ENCODE measurements at places on chromosomes 6 and 20.
A peak's percentile ranks its signal among the peaks of the same experiment; 100 is the strongest.

DNA sequence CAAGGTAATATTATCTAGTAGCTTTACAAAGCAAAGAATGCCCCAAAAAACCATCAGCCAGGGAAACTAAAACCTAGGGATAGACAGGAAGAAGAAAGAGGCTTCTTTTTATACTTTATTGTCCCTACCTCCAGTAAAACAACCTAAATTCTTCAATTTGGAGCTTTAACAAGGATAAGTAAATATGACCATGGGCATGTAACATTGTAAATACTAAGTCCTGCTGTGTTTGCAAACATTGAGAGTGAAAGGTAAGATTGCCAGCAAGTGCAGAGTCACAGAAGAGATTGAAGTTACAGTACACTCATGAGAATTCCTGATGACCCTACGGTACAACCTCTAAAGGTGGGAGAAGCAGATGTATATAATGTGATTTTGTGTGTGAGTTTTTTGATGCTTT is 117.2 kb downstream of the FOXO3 start:
- H3K36me3 ChIP-seq = no peaks in the 10 kb centered on the region
- no peak overlapping the region for H3K4me3 ChIP-seq
- H3K4me1 ChIP-seq = peaks cover 61% of the 10 kb centered on the region
- DNase-seq = no peak

GRCh38 chr6:163083141-163083540 is 331.4 kb upstream of the QKI start:
- no peaks in the 10 kb centered on the region for H3K27me3 ChIP-seq
- H3K4me1 ChIP-seq = no peaks in the 10 kb centered on the region
- H3K4me3 ChIP-seq = no peak overlapping the region
- DNase-seq = no peak

GRCh38 chr20:35207950-35208611 is 18.4 kb upstream of the MMP24 start:
- no peak overlapping the region for H3K4me3 ChIP-seq
- H3K4me1 ChIP-seq = peaks cover 15% of the 10 kb centered on the region
- no peaks in the 10 kb centered on the region for H3K36me3 ChIP-seq
- DNase-seq = peak; percentile 82

DNA sequence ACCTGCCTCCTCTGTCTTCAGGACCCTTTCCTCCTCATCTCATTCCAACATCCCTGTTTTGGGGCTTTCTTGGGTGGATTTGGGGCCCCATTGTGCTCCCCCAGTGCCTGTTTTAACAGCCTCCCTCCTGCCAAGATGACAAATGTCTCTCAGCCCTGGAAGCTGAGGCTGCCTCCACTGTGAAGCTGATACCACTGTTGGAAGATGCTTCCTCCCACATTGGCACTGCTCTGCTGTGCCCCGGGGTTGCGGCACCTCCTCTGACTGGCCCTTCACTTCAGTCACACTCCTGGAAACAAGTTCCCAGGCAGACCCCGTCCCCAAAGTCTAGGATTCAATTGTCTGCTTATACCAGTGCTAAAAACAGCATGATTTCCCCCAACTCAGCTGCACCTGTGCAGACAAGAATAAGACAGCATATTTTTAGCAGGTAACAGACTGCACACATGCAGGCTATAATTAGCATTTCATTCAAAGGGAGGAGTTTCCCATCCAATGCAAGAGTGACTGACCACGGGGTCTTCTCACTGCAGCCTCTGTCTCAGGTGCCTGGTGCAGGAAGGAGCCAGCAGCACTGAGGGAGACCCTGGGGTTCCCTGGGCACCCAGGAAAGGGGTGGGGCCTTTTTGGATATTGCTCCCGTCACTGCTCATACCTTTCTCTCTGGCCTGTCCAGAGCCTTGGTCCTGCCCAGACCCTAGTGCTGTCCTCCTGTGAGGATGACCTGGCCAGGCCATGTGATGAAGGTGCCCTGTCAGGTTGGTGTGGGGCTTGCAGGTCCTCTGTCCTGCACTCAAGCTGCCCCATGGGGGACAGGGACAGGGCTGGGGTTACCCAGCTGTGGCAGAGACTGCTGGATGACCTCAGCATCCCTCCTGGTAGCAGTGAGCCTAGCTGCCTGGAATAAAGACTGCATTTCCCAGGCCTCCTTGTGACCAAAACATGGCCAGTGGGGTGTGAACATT is 31.5 kb upstream of the SULF2 start:
- no peaks in the 10 kb centered on the region for H3K36me3 ChIP-seq
- no peak for DNase-seq
- no peak overlapping the region for H3K27ac ChIP-seq
- no peaks in the 10 kb centered on the region for H3K27me3 ChIP-seq

GRCh38 chr20:19397226-19397625 is 184.8 kb downstream of the SLC24A3 start:
- H3K4me1 ChIP-seq = no peaks in the 10 kb centered on the region
- H3K27me3 ChIP-seq = no peaks in the 10 kb centered on the region
- H3K36me3 ChIP-seq = no peaks in the 10 kb centered on the region
- no peak overlapping the region for H3K27ac ChIP-seq

- H3K27me3 ChIP-seq = no peaks in the 10 kb centered on the region
- no peak for DNase-seq
- H3K4me3 ChIP-seq = no peak overlapping the region
- H3K4me1 ChIP-seq = peaks cover 21% of the 10 kb centered on the region
Measured at GRCh38 chr6:168636147-168637004, 195.4 kb downstream of the SMOC2 start.

DNA sequence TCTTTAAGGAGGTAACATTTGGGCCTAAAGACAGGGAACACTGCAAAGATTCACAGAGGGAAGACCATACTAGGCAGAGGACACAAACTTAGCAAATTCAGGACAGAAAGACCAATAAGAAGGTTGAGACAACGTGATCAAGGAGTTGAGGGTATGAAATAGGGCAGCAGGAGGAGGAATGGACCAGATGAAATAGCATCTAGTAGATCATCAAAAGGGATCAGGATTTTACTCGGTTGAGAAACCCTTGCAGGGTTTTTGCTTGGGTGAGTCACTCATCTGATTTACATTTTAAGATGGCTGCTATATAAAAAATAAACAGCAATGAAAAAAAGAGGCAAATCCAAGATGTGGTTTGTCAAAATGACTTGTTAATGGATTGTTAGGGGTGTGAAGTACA is 4.7 kb downstream of the BCLAF1 start:
- peak overlapping the region; percentile 25 for H3K27ac ChIP-seq
- peaks cover 8% of the 10 kb centered on the region for H3K36me3 ChIP-seq
- no peaks in the 10 kb centered on the region for H3K27me3 ChIP-seq
- peaks cover 73% of the 10 kb centered on the region for H3K4me1 ChIP-seq
- H3K4me3 ChIP-seq = no peak overlapping the region
- DNase-seq = no peak

DNA sequence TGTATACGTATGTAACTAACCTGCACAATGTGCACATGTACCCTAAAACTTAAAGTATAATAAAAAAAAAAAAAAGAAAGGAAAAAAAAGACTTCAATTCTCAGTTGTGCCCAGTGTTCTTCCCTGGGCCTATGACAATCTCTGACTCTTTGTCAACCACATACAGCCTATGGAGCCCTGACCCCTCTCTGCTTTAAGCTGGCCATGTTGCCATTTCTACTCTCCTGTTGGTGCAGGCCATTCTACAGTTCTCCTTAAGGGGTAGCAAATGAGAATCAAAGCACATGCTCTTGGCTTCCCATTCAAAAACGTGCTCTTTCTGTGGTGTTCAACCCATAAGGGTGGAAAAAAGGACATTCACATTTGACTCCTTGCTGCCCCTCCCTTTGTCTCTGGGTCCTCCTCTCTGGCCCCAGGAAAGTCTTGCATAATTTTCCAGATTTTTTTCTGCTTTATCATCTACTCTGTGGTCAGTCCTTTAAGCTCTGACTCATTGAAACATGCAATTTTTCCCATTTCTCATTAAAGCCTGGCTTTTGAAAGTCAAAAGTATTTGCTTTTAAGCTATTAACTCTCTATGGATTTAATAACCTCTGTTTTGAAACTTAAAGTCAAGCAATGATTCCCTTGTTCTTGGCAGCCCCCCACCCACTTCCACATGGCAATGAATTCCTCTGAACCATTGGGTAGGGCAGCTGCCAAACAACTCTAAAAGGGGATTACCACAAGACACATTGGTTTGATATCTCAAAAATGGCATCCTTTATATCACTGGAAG is 208.6 kb upstream of the MCHR2 start:
- no peak overlapping the region for H3K4me3 ChIP-seq
- DNase-seq = no peak
- no peaks in the 10 kb centered on the region for H3K36me3 ChIP-seq
- no peaks in the 10 kb centered on the region for H3K27me3 ChIP-seq
- no peaks in the 10 kb centered on the region for H3K4me1 ChIP-seq
- no peak overlapping the region for H3K27ac ChIP-seq

- no peak overlapping the region for H3K4me3 ChIP-seq
- H3K4me1 ChIP-seq = no peaks in the 10 kb centered on the region
- DNase-seq = no peak
Measured at GRCh38 chr6:157517601-157518359, 136.8 kb downstream of the ZDHHC14 start.

DNA sequence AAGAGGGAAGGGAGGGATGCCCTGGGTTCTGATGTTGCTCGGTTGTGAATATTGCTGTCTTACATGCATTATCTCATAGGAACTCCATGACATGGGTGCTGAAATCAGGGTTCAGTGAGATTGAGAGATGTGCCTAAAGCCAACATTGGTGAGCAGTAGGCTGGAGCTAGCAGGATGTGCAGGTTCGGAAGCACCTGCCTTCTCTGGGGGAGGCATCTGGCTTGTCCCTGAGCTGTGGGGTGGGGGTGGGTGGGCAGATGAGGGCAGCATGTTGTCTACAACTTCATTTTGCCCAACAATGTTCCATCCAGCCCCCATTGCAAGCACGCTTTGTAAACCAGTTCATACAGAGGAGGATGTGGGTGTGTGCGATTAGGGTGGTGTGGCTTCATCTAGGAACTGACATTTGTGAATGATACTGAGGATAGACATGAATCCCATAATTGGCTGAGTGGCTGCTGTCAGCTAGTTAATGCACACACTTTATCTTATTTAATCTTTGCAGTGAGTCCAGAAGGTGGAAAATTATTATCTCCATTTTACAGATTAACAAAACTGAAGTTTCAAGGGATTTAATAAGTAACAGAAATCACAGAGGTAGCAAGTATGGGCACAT is 119.4 kb downstream of the SYNDIG1 start:
- no peaks in the 10 kb centered on the region for H3K4me1 ChIP-seq
- DNase-seq = no peak
- H3K27ac ChIP-seq = no peak overlapping the region
- H3K36me3 ChIP-seq = no peaks in the 10 kb centered on the region
- H3K4me3 ChIP-seq = no peak overlapping the region

DNA sequence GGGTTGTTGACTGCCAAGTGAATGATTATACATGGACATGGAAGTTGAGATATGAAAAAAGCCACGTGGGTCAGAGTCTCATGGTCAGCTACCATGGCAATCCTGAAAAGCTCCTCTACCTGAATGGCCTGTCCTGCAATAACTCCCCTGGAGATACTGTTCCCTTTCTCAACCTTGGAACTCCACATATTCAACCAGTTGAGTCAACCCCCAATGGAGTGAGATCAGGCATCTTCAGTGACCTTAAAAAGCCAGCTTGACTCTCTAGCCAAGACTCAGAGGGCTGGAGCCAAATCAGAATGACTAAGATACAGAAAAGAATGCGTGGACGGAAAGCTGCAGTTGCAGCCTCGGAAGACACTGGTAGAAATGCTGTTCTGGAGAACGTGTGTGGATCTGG is 341.3 kb downstream of the FOXA2 start:
- no peaks in the 10 kb centered on the region for H3K36me3 ChIP-seq
- no peak overlapping the region for H3K27ac ChIP-seq
- H3K4me1 ChIP-seq = no peaks in the 10 kb centered on the region
- DNase-seq = no peak
- no peaks in the 10 kb centered on the region for H3K27me3 ChIP-seq

DNA sequence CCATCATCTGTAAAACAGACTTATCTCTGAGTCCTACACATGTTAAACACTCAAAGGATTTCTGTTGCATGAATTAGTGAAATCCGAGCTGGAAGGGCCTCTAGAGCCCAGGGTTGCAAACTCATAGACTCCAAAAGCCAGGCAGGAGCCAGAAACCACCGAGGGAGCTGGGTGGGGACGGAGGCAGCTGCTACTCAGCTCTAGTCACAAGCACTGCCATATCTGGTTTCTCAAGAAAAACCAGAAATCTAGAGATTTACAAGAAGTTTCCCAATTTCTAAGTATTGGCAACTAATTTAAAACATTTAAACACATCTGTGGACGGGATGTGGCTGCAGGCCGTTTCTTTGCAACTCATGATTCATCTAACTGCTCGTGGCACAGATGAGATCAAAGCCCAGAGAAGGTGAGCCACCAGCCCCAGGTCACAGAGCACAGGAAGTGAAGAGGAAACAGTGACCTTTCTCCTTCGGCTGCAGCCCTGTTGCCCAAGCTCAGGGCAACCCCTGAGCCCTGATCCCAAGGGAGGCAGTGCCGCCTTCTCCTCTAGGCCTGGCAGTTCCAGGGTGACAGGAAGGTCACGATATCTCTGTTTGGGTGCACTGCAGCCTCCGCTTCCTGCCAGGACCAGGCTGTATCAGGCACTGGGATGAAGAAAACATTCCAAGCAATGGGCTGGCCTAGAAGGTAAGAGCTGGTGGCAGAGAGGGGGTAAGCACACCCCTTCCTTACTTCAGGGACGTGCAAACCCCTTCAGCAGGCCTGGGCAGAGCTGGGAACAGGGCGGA is 26.4 kb upstream of the PTGIS start:
- H3K4me1 ChIP-seq = peaks cover 35% of the 10 kb centered on the region
- peak; percentile 77 for DNase-seq
- no peak overlapping the region for H3K4me3 ChIP-seq
- H3K27ac ChIP-seq = peak overlapping the region; percentile 83
- no peaks in the 10 kb centered on the region for H3K36me3 ChIP-seq
- no peaks in the 10 kb centered on the region for H3K27me3 ChIP-seq

DNA sequence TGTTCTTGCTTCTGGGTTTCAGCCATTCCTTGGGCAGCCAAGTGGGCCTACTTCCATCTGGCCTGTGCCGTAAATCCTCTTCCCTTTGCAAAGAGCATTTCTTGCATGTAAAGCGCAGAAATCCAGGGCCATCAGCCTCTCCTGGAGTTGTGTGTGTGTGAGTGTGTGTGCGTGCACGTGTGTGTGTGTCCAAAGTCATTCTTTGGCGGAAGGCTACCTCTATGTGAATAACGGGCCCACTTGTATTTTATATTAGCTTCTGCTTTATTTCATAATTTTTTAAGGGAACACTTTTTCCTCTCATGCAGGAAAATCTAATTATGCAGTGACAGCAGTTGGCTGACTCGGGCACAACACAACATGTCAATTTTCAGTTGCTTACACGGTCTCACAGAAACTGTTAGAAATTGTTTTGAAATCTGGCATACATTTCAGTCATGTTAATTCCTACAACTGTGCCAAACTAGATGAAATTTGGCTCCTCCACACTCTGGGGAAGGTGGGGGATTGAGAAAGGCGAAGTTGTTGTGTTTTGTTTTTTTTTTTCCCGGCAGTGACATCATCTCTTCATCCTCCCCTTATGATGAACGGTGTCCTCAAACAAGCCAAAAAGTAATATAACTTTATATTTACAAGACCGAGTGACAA is 223.7 kb upstream of the TSHZ2 start:
- peak overlapping the region; percentile 22 for H3K27ac ChIP-seq
- no peaks in the 10 kb centered on the region for H3K4me1 ChIP-seq
- no peaks in the 10 kb centered on the region for H3K36me3 ChIP-seq
- H3K27me3 ChIP-seq = no peaks in the 10 kb centered on the region
- peak; percentile 62 for DNase-seq

- no peaks in the 10 kb centered on the region for H3K27me3 ChIP-seq
- no peak overlapping the region for H3K27ac ChIP-seq
- no peak overlapping the region for H3K4me3 ChIP-seq
- H3K36me3 ChIP-seq = no peaks in the 10 kb centered on the region
Measured at GRCh38 chr6:13000537-13000936, 284.0 kb downstream of the PHACTR1 start.

- peaks cover 56% of the 10 kb centered on the region for H3K27me3 ChIP-seq
- peak; percentile 43 for DNase-seq
- H3K4me3 ChIP-seq = peak overlapping the region; percentile 53
Measured at GRCh38 chr20:38804682-38805501, 605 bp upstream of the PPP1R16B start.
